T-helper 2 cell treated with Interferon-gamma antibody and Interleukin-4, amounts not matched to agents 100 ng/mL and 5 ng/mL, for 36 hours (primary cell): ENCODE measurements at places on chromosomes 16 and 17. TPM values are rescaled to one million over a fixed set of nuclear protein-coding genes. Genes with fewer than 3 reads are reported as not detected.

The SF3B3 gene
- 441 and 453 TPM in 2 replicates for total RNA-seq

The ITGA2B gene
- 0.39 and 1.2 TPM in 2 replicates for total RNA-seq

The LASP1 gene
- total RNA-seq, result 166 and 169 TPM in 2 replicates

The MYH11 gene
- total RNA-seq, result not detected in 2 replicates

The TPSD1 gene
- not detected in 2 replicates for total RNA-seq

The SLC16A11 gene
- 0.09 TPM in 2 replicates for total RNA-seq

The OR4D2 gene
- not detected in 2 replicates for total RNA-seq

The FASN gene
- total RNA-seq, result 175 and 181 TPM in 2 replicates

The PPP1R27 gene
- total RNA-seq, result not detected in 2 replicates

The KRTAP9-8 gene
- not detected in 2 replicates for total RNA-seq

The BCKDK gene
- total RNA-seq, result 21.5 and 24.0 TPM in 2 replicates

The ENDOV gene
- 17.6 TPM in 2 replicates for total RNA-seq

The ARL5C gene
- not detected in 2 replicates for total RNA-seq

The HASPIN gene
- 25.9 and 26.9 TPM in 2 replicates for total RNA-seq

The CCL4L2 gene
- 0.45 and 0.75 TPM in 2 replicates for total RNA-seq

The OR1F1 gene
- not detected in 2 replicates for total RNA-seq

The MARCHF10 gene
- not detected in 2 replicates for total RNA-seq
